ENCODE measurements at places on chromosomes 13 and 19.

DNA sequence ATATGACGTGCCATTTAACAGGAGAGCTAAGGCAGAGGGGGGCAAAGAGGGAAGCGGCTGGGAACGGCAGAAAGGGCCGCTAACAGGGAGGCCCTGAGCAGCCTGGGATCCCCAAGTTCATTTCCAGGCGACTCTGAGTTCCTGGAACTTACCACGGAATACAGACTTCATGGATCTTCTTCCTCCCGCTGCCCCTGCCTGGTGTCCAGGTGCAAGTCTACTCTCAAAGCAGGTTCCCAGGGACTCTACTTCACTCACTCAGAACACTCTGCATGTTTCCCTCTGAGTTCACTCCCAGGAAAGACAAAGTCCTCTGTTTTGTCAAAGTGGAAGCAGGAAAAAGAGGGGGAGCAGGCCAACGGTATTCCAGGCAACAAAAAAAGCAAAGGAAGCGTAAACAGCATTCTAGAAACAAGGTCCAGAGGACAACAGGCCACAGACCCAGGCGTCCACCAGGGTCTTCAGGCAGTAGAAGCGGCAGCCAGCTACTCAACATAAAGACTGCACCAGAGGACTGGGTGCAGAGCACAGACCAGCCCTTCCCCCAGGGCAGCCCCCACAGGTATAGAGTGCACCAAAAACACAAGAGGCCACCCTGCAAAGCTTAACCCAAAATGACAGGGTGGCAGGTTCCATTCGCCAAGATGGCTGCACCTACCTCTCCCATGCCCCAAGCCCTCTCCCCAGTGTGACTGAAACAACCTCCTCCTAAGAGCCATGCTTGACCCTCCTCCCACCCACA is 3.0 kb downstream of the MIER2 start:
- DNase-seq = no peak

GRCh38 chr13:50357136-50357535 is 341.9 kb downstream of the KCNRG start:
- DNase-seq = no peak

DNA sequence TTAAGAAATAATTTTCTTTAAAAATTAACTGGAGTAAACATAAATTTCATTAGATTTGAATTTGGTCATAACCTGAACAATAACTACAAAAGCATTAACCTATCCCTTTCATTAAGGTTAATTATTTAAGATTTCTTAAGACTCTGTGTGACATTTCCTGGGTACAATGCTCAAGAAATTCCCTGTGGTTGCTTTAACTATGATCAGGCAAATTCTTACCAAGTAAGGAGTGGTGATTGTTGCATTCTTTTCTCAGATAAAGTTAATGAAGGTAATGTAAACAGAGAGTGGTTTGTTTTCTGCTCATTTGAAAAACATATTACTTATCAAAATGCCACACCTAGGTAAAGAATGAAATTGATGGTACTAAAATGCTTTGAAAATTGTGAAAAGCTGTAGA is 114.8 kb upstream of the MIR17HG start:
- no peak for DNase-seq

DNA sequence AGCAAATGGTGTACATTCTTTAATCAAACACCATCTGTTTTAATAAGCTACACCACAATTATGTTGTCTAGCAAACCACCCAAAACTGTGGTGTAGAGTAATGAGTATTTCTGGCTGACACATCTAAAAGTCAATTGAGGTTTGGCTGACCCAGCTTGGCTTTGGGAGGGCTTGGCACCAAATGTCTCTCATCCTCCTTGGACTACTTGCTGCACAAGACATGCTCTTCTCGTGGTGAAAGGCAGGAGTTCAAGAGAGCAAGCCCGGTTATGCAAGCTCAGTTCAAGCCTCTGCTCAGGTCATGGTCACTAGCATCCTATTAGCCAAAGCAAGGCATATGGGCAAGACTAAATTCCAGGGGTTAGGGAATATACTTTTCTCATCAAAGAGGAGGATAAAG is 37.1 kb downstream of the LACC1 start:
- DNase-seq = no peak

GRCh38 chr19:56725829-56726424 is 54.4 kb upstream of the ZNF835 start:
- no peak for DNase-seq

- DNase-seq = no peak
Measured at GRCh38 chr19:53007200-53007599, 6.5 kb upstream of the ERVV-1 start.

DNA sequence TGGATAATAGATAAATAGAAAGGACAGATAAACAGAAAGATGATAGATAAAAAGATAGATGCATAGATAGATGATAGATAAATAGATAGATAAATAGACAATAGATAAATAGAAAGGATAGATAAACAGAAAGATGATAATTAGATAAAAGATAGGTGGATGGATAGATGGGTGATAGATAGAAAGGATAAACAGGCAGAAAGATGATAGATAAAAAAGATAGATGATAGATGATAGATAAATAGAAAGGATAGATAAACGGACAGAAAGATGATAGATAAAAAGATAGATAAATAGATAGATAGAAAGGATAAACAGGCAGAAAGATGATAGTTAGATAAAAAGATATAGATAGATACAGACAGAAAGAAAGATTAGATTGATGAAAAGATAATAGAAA is 92.3 kb upstream of the UQCRFS1 start:
- DNase-seq = no peak

GRCh38 chr13:89940383-89940782 is 1407.1 kb upstream of the MIR17HG start:
- DNase-seq = no peak

DNA sequence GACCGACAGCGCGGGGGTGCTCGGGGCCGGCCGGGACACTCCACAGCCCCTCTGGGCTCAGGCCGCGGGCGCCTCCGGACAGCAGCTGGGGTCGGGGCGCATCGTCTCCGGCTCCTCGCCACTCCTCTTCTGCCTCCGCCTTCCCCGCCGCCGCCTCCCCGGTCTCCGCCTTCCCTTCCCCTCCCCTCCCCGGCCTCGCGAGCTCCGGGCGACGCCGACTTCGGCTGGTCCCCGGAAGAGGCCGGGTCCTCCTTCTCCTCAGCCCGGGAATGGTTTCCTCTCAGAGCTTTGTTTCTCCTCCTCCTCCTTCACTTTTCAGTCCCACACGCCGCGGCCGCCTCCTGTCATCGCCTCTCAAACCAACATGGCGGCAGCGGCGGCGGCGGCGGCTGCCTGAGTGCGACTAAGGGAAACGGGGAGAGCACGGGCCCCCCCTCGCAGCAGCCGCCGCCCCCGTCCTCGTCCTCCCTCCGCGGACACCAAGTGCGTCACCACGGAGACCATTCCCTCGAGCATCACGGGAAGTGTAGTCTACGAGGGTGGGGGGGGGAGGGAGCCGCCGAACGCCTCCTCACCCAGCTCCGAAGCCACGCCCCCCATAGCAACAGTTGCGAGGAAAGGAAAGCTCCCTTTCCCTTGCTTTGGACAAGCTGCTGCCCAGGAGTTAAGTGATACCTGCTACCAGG is at the start of gene UBL3:
TSS of gene UBL3 (minus strand) at position 405 of the 686 bp plus-strand sequence. CDS start 1,079 bp downstream, outside the sequence.
- peak; percentile 94 for DNase-seq

DNA sequence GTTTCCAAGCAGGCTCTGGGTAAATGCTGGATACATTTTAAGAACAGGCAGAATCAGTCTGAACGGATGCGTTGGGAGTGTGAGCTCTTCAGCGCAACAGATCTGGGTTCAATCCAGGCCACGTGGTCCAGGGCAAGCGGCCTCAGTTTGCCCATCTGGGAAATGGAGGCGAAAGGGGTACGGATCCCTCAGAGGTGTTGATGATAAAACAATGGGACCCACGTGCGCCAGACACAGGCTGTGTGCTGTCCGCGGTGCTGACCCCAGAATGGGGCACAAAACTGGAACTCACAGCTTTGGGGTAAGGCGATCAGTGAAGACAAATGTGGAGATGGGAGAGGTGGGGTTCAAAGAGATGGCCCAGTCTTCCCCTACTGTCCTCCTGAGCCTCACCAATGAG is 13.1 kb upstream of the PDE4C start:
- DNase-seq = no peak

DNA sequence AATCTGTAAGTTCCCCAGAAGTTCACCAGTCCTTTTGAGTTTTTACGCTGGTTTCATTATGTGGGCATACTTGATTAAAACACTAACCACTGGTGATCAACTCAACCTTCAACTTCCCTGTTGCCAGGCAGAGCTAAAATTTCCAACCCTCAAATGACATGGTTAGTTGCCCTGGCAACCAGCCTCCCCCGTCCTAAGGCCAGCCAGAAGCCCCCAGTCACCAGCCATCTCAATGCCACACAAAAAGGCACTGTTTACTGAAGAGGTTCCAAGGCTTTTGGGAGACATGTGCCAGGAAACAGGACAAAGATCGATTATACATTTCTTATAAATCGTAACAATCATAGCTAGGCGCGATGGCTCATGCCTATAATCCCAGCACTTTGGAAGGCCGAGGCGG is 1.6 kb downstream of the ZNF649 start:
- DNase-seq = no peak

- DNase-seq = no peak
Measured at GRCh38 chr13:106850973-106851650, 283.2 kb upstream of the ARGLU1 start.
